ENCODE measurements at places on chromosomes 7 and 10. TPM values are rescaled to one million over a fixed set of nuclear protein-coding genes. Genes with fewer than 3 reads are reported as not detected.

SPDYE1 gene
- polyA plus RNA-seq = not detected

DNA sequence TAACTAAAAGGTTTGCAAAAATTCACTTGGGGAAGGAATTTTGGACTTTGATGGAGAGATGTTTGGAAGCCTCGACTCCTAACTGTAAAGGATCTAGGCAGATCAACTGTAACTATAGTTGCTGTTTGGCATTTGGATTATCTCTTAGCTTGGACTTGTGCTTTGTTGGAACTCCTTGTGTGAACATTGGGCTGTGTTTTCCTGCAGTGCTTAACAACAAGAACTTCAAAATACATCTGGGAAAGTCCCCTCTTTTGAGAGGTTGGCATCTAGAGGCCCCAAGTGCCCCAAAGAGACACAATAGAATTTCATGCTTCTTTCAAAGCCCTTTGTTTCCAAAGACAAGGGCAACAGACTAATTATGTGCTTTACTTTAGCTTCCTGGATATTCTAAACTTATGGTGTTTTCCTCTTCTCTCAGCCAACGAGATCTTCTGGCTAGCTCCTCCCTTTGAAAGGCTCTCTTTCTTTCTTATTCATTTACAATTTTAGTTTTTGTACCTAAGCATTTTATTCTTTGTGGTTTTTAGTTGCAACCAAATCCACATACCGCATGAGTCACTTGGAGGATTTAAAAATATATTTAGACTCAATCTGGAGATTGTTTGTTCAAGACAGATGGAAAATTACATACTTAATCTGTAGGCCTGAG is 11.6 kb downstream of the ABCA13 start:
- peak; percentile 70 for DNase-seq
- H3K27ac ChIP-seq = no peak overlapping the region
- H3K27me3 ChIP-seq = no peaks in the 10 kb centered on the region
- H3K4me3 ChIP-seq = no peak overlapping the region

GRCh38 chr10:77974396-77975074 is 48.0 kb upstream of the DLG5 start:
- peaks cover 3% of the 10 kb centered on the region for H3K4me1 ChIP-seq
- H3K27me3 ChIP-seq = no peaks in the 10 kb centered on the region
- peak; percentile 67 for DNase-seq
- H3K4me3 ChIP-seq = no peak overlapping the region
- no peak overlapping the region for H3K27ac ChIP-seq

DNMBP gene
- polyA plus RNA-seq = 13.6 TPM

- no peaks in the 10 kb centered on the region for H3K36me3 ChIP-seq
- DNase-seq = peak; percentile 77
- peaks cover 13% of the 10 kb centered on the region for H3K4me1 ChIP-seq
- H3K27me3 ChIP-seq = no peaks in the 10 kb centered on the region
- peak overlapping the region; percentile 14 for H3K27ac ChIP-seq
- no peak overlapping the region for H3K4me3 ChIP-seq
Observed at GRCh38 chr10:47047577-47048525, 136.6 kb downstream of the PTPN20 start.

TMEM225B gene
- polyA plus RNA-seq = 0.32 TPM

GRCh38 chr7:11228515-11228914 is 254.8 kb downstream of the PHF14 start:
- no peak overlapping the region for H3K27ac ChIP-seq
- H3K36me3 ChIP-seq = no peaks in the 10 kb centered on the region
- no peak overlapping the region for H3K4me3 ChIP-seq
- no peak for DNase-seq
- no peaks in the 10 kb centered on the region for H3K4me1 ChIP-seq
- no peaks in the 10 kb centered on the region for H3K27me3 ChIP-seq

UCN3 gene
- polyA plus RNA-seq = not detected

GRCh38 chr10:87550741-87551140 is 46.0 kb downstream of the MINPP1 start:
- no peaks in the 10 kb centered on the region for H3K27me3 ChIP-seq
- peaks cover 3% of the 10 kb centered on the region for H3K36me3 ChIP-seq
- no peak for DNase-seq
- no peak overlapping the region for H3K4me3 ChIP-seq
- peaks cover 24% of the 10 kb centered on the region for H3K4me1 ChIP-seq
